Myometrial cell (primary cell): ENCODE measurements at places on chromosomes 11 and 22. TPM values are rescaled to one million over a fixed set of nuclear protein-coding genes. Genes with fewer than 3 reads are reported as not detected.

NLRP6 gene
- not detected in 2 replicates for total RNA-seq

ANKK1 gene
- total RNA-seq, result not detected in 2 replicates

OR5B21 gene
- not detected in 2 replicates for total RNA-seq

CHST1 gene
- total RNA-seq, result 1.1 and 1.4 TPM in 2 replicates

VWCE gene
- 0.58 TPM in 1 of 2 replicates, not detected in the other for total RNA-seq

NPTXR gene
- under 0.01 and 0.18 TPM in 2 replicates for total RNA-seq

MS4A15 gene
- not detected in 2 replicates for total RNA-seq

FGF3 gene
- not detected in 2 replicates for total RNA-seq

TSSK2 gene
- total RNA-seq, result not detected in 2 replicates
